Neural progenitor cell (in vitro differentiated cells): ENCODE measurements at places on chromosomes 5 and 9.

- DNase-seq, result no peak
Measured at GRCh38 chr9:97307500-97308163, at the start of gene CCDC180. Gene CCDC180 (plus strand): TSS chr9:97307659. CDS start chr9:97308064, 405 bp downstream.

DNA sequence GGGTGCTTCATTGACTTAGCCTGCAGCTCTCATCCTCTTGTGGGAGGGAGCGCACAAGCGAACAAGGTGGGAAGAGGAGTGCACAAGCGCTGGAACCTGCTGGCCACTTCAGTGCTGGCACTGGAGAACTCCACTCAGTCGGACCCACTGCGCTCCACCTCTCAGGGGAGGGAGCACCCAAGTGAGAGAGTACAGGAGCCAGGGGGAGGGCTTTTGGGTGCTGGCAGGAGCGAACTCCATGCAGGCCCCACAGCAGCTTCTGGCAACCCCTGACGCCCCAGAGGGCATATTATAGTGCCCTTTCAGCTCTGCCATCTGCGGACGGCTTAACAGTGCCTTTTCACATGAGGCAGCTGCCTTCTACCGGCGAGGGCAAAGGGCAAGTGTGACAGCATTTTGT lies 774.2 kb upstream of the COX7C start:
- no peak for DNase-seq

DNA sequence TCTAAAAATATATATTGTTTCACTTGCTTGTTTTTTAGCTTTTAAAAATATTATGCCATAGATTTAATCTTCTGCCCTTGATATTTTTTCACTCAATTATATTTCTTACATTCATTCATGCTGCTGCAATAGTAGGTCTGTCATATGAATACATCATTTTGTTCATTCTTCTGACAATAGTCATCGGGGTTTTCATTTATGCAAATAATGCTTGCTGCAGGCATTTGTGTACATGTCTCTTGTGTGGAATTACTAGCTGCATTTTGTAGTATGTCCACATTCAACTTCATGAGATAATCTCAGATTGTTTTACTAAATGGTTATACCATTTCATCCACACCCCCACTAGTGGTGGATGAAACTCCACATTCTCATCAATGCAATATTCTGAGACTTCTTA lies 5.3 kb upstream of the PLPP1 start:
- DNase-seq, result no peak

- DNase-seq, result no peak
Measured at GRCh38 chr5:158177146-158177545, 318.2 kb upstream of the CLINT1 start.

DNA sequence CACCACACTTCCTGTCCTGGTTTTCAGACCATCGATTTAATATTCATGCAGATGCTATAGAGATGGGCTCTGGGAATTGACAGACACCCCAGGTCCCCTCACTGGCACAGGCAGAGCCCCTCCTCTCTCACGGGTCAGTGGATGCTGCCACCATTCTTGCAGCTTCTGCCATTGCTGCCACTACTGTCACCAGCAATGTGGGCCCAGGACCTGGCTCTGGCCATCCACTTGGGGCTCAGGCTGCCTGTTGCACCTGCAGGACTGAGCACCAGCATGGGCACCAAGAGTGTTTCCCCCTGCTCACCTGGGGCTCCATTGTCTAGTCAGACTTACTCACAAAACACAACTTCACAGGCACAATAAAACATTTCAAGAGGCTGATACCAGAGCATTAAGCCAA lies 479.0 kb upstream of the ZNF608 start:
- no peak for DNase-seq

DNA sequence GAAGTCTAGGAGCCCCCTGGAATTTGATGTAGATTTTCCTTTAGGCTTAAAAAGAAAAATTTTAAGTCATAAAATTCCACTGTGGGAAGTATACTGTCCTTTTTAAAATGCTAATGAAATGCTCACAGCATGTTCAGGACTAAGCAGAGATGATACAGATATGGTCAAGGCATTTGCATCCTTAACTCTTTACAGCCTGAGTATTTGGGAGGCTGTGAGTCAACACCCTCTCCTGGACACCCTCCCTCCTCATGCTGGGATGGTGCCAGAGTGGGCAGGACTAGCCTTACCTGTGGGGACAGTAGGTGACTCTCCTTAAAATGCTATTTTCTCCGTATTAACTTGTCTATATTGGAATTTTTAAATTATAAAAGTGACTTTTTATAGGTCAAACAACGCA lies 197.4 kb upstream of the ELL2 start:
- no peak for DNase-seq

DNA sequence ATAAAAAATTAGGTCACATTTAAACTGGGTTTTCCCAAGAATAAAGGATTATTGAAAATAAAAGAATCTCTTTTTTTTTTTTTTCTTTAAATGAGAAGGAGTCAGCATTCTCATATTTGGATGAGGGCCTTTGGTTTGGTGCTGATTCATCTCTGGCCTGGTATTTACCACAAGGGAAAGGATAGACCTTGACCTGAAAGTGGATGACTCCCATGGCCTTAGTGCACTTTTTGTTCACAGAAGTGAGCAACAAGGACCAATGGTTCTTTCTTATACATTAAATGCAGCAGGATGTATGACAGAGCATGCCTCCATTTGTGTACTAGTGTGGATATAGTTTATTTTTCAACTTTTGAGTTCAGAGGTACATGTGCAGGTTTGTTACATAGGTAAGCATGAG lies 6.9 kb downstream of the YTHDC2 start:
- no peak for DNase-seq

GRCh38 chr5:142281966-142282365 lies 42.9 kb downstream of the SPRY4 start:
- DNase-seq, result no peak

DNA sequence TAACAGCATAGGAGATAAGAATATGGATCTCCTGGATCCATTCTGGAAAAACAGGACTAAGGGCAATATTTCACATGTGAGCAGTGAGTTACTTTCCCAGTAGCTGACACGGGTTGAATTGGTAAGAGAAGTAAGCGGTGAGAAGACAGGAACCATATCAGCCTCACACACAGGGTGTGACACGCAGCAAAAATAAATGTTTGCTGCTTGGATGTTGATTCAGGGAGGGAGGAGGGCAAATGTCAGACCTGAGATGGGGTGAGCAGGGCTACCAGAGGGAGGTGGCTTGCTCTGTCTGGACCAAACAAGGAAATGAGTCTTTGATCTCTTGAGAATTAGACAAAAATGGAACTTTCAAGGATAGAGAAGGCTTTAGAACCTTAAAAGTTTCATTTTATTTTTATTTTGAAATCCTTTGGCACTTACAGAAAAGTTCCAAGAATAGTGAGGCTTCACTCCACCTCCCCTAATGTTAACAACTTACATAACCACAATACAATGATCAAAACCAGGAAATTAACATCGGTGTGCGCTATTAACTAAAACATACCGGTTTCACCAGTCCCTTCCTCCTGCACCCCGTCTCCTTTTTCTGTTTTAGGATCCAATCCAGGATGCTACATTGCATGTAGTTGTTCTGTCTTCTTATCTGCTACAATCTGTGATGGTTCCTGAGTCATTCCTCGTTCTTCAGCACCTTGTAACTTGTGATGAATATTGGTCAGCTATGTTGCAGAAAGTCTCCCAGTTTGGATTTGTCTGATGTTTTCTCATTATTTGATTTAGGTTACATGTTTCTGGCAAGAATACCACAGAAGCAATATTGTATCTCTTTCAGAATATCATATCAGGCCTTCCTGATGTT lies 20.5 kb upstream of the ARHGEF28 start:
- DNase-seq, result no peak

- no peak for DNase-seq
Measured at GRCh38 chr9:120344230-120344629, 235.7 kb downstream of the CDK5RAP2 start.

DNA sequence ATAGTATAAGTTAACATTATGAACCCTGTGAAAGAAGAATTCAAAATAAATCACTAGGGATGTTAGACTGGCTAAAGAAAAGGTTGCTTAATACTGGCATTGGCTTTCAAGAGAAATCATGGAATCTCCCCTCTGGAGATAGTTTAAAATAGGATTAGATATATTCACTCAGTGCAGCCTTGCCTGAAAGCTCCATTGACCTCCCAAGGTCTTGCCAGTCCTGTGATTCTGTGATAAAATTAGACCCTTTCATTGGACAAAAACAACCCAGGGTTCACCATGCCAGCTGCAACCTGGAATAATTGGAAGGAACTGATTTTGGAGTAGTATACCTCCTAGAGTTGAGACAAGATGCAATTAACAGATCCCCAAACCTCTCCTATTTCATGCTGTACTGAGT lies 588.1 kb upstream of the MEF2C start:
- no peak for DNase-seq

DNA sequence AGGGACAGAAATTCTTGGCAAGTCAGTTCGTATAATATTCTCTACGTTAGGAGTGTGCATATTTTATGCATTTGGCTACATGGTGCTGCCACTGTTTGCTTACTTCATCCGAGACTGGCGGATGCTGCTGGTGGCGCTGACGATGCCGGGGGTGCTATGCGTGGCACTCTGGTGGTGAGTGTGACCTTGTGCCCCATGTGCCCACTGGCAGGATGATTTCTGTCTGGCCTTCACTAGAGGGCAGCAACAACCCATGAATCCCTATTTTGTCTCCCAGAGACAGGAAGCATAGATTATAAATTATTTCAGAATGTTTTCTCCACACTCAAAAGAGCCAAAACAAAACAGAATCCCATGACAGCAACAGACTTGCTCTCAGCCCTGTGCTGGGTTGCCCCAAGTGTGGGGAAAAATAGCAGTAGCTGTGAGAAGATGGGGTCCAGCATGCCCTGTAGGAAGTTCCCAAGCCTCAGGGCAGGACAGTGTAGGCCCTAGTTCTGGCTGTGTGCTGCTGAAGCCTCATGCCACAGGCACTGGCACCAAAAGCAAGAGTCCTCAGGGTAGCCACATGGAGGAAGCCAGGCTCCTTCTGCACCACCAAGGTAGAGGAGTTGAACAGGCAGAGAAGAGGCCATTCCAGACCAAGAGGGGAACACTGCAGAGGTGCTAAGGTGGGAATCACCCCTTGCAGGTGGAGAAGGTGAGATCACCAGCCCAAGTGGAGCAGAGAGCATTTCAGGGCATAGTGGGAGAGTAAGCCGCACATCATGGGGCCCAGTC lies 16.0 kb downstream of the SLC22A5 start:
- peak; percentile 50 for DNase-seq

DNA sequence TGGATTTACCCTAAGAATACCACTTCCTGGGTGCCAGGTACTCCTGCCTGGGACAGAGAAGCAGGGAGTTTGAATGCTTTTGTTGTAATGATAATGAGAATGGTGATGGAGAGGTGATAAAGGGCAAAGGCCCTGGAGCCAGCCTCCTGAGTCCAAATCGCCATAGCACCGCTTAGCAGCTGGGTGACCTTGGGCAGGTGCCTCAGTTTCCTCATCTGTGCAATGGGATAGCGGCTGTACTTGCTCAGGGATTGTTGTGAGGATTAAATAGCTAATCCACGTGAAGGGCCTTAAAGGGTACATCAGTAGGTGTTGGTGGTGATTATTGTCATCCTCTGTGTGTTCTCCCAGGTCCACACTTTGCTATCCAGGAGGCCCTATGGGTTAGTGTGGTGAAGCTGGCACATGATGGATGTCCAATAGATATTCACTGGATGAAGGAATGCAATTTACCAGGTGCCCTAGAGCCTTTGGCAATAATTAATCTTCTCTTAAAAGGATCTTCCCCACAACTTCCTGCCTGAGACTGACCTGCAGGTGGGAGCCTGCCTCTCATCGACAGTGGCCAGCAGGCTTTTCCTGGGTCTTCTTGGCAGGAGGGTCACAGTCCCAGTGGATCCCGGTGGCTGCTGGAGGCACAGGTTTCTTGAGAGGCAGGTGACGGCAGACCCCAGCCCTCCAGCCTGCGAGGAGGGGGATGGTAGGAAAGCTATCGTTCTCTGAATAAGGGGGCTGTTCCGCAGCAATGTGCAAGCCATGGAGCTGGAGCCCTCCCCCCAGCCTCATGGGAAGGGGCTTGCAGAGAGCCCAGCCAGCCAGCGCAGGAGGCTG lies 160.2 kb downstream of the MACROH2A1 start:
- no peak for DNase-seq

DNA sequence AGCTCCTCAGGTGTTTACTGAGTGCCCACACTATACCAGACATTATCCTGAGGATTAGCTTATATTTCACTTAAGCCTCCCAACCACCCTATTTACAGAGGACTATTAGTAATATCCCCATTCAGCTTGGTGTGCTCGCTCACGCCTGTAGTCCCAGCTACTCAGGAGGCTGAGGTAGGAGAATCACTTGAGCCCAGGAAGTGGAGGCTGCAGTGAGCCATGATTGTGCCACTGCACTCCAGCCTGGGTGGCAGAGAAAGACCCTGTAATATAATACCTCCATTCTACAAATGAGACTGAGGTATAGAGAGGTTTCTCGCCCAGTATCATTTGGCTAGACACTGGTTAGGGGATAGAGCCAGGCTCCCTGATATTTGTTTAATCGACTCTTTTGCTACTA lies 18.0 kb upstream of the MATR3 start:
- DNase-seq, result no peak

- DNase-seq, result no peak
Measured at GRCh38 chr5:154408811-154409210, 37.0 kb upstream of the SAP30L start.

DNA sequence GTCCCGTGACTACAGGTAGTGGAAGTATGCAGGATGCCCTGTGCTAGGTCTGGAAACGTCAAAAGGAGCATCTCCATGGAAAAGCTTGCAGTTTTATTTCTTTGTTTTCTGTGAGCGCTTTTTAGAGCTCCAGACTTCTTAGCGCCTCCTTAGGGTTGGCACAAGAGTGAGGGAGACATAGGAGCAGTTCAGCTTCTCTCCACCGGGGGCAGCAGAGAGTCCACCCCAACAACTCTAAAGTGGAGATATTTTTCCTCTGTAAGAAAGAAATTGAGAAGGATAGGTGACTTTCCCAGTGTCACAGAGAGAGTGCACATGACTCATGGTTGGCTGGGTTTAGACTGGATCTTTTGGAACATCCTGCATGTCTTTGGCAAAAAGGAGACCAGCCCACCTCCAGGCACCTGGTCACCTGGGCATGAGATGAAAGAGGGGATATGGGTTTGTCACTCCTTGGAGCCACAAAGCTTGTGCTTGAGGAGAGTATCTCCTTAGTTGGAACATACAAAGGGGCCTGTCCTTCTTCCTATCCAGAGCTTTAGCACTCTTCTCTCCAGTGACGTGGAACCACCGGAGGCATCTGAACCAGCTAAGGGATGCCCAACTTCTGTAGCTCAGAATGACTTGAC lies 637.7 kb downstream of the SEMA5A start:
- peak; percentile 64 for DNase-seq

GRCh38 chr5:127650649-127651048 lies 1.8 kb downstream of the CTXN3 start:
- DNase-seq, result no peak

GRCh38 chr9:89437772-89438171 lies 60.1 kb downstream of the SEMA4D start:
- DNase-seq, result no peak

- DNase-seq, result no peak
Measured at GRCh38 chr5:142810081-142810480, 39.9 kb downstream of the ARHGAP26 start.

DNA sequence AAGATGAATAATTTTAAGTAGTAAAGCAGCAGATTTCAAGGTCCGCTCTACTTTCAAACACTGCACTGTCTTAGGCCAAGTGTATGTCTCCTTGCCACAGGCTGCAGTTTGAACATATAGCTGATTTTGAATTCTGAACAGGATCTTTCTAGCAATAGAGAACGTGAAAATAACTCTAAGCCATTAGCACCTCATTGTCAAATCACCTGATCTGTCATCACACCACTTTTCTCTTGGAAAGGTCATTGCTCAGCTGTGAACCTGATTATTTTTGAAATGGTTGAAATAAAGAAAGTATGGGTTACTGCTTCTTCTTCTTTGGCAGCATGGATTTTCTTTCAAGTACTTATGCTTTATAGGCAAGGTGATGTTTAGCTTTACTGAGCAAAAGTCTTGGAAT lies 357.0 kb upstream of the RORB start:
- no peak for DNase-seq
